ENCODE measurements at places on chromosomes 12 and 14.

DNA sequence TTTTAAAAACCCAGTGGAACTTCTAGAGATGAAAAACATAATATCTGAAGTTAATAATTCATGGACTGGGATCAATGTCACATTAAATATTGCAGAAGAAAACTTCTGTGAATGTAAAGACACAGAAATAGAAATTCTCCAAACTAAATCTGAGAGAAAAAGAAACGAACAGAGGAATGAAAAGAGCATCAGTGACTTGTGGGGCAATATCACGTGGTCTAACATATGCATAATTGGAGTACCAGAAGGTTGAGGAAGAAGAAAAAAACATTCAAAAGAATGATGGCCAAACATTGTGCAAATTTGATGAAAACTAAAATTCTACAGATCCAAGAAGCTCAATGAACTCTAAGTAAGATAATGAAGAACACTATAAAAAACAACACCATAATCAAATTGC, 130.8 kb downstream of the EFCAB11 start:
- DNase-seq, result no peak

DNA sequence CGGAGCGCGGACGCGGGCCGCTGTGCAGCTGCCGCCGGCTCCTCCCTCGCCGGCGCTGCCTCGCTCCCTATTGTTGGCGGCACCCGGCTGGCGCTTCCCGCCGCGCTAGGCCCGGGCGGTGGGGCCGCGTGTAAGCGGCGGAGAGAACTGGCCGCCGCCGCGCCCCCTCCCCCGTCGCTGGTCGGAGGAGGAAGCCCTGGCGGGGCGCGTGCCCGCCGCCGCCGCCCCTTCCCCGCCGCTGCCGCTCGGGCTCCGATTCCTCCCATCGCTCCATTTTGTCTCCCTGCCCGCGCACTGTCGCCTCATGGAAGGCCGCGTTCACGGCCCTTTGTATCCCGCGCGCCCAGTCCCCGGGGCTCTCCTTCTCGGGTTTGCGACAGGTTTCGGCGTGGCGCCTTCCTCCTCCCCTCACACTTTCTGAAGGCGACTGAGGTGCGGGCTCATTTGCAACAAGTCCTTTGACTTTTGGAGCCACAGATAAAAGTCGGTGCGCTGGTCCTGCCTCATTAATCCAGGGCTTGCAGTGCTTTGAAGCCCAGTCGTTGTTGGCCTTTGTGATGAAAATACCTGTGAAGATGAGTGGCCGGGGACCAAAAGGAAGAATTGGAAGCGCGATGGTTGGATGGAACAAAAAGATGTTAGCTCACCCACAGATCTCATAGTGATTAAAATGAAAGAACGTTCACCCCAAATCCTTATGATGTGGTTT, 707 bp downstream of the CPSF6 start:
- DNase-seq, result peak; percentile 62

- peak; percentile 20 for DNase-seq
These were observed 5.9 kb downstream of the PRPF39 start for GRCh38 chr14:45089813-45090212.

- DNase-seq, result no peak
These were observed 81.5 kb downstream of the BHLHE41 start for GRCh38 chr12:26043135-26044006.

GRCh38 chr12:26906704-26907103, 31.1 kb downstream of the INTS13 start:
- no peak for DNase-seq

DNA sequence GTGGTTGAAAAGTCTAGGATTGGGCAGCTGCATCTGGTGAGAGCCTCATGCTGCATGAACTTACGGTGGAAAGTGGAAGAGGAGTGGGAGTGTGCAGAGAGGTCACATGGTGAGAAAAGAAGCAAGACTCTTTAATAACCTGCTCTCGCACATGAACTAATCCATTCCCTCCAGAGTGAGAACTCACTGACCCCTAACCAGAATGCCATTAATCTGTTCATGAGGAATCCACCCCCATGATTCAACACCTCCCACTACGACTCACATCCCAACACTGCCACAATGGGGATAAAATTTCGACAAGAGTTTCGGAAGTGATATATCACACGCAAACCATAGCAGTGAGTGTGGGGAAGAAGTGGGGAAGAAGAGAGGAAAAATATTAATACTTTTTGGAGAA, 377.4 kb downstream of the NAV3 start:
- no peak for DNase-seq

GRCh38 chr12:85484387-85484786, 204.4 kb downstream of the ALX1 start:
- no peak for DNase-seq

DNA sequence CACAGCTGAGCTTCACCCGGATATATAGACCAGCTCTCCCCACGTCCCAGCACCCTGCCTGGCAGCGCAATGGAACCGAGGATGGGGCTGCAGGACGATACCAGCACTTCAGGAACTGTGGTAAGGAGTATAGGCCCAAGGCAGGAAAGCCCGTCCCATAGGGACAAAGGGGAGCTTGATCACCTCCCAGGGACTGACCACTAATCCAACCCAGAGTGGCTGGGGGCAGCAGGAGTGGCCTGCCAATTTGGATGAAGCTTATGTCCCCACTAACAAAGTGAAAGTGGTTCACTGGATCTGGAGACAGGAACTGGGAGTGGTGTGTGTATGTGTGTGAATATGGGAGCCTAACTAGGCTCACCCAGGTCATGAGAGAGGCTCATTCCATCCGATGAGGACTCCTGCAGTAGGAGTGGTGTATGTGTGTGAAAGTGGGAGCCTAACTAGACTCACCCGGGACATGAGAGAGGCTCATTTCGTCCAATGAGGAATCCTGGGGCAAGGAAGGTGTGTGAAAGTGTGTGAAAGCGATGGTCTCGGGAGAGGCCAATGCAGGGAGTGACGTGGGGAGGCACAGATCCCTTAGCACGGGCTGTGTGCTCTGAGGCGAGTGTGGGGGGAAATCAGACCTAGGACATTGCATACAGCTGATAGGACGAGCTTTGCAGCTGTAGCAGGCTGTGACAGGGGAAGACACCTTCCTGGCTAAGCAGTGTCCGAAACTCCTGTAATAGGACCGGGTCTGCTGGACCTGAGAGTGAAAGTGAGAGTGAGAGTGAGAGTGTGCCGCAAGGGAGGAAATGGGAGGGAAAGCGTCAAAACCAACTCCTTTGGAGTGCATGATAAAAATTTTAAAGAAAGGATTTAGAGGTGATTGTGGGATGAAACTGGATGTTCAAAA, 25.7 kb downstream of the KLRK1 start:
- peak; percentile 34 for DNase-seq

DNA sequence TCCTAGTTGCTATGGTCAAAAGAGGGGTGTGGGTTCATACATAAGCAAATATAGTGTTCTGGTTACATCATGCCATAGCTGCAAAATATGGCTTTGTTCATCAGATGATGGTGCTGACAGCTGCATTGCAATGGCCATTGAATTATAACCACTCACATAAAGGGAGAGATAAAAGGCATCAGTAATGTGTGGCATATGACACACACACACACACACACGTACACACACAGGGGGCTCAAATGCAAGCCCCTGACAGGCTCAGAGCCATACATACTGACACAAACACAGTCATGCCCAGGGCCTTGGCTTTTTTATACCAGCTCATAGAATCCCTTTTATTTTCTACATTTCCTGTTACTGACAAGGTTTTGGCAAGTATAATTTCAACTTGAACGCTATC, 698.9 kb downstream of the BCL11B start:
- no peak for DNase-seq

DNA sequence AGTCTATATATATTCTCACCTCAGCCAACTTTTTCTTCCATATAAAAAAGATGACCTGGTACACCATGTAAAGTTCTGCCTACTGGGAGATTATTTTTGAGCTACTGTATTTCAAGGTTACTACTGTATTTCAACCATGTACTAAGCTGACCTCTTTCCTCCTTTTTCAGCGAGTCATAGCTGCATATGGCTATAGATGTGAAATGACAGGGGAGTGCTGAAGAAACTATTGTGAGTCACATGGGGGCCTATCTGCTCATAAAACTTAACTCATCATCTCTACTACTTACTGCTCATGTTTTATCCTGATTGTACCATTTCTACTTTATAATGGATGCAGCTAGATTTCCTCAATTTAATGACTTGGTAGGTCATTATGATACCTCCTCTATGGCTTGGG, 571.4 kb upstream of the ATP2B1 start:
- no peak for DNase-seq

DNA sequence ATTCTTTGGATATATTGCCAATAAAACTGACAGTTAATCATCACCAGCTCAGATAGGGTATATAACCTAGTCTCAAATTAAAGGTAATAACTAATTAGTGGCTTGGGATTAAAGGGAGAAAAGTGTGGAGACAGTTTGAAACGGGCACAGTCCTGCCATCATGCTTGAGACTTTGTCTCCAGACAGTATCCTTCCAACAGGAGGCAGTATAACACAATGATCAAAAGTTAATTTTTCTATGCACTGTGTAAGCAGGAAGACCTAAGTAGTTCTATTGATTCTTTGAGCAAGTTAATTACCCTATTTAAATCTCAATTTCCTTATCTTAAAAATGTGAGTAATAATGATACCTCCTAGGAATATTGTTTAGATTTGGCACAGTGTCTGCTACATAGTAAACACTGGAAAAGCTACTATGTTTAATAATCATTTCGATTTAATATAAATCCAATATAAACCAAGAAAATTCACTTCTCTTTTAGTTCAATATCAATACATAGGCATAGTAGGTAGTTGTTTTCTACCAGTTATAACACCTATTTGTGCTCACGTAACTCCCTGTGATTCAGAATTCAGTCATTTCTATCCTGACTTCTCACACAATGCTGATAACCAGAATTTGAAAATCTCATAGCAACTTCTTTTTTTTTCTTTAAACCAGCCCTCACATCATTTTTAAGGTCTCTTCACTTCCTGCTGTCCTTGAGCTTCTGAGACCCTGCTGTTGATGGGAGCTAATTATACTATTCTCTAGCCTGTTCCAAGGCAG, 53.7 kb downstream of the GALNT4 start:
- no peak for DNase-seq

- DNase-seq, result peak; percentile 8
These were observed 2.6 kb downstream of the KIAA0586 start for GRCh38 chr14:58430156-58430555.

- no peak for DNase-seq
These were observed 647 bp downstream of the LGMN start for GRCh38 chr14:92747701-92748258.

DNA sequence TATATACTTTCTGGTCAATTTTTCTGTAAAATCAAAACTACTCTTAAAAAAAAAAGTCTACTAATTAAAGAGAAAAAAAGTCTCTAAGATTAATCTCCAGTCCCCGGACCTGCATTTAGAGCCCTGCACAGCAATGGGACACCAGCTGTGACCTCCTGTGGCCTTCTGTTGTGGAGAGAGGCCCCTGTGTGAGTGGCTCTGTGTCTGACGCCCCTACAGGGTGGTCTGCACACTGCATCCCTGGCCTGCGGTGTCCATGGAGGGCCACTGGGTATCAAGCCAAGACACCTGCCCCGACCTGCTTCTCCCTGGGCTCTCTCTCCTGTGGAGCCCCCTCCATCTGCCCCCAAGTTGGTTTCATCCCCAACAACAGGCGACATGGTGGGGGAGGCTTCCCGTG, 248.0 kb upstream of the DIO3 start:
- DNase-seq, result no peak

GRCh38 chr12:123747309-123747708, 14.8 kb upstream of the DNAH10 start:
- DNase-seq, result no peak

GRCh38 chr14:52998376-52999015, 47.6 kb upstream of the FERMT2 start:
- no peak for DNase-seq

GRCh38 chr14:69956970-69957369, 77.8 kb downstream of the SMOC1 start:
- no peak for DNase-seq

DNA sequence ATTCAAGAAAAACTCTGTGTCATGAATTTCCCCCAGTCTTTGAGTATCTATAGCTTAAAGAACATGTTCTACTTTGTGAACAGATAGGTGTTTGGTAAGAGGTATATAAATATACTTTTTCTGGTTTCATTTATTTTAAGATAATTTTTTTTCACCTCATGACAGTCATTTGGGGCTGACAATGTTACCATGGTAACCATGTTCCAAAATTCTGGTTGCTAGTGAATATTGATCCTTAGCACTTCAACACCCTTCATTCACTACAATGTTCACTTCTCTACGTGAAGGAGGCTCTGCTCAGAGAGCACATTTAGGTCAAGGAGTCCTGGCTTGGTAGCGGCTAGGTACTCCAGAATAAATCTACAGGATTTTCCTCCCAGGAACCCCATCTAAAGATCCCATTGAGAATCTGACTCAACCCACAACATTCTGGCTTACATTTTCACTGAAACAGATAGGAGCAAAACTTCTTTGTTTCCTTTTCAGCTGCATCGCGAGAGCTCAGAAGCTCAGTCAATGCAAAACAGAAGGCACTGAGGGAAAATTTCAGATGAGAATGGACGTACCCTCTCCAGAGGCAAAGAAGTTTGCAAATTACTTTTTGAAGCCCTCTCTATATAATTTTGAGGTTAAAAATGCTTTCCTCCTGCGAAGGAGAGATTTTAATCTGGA, 93.6 kb downstream of the ARF6 start:
- DNase-seq, result no peak

GRCh38 chr12:111330800-111331752, 37.8 kb downstream of the PHETA1 start:
- no peak for DNase-seq

DNA sequence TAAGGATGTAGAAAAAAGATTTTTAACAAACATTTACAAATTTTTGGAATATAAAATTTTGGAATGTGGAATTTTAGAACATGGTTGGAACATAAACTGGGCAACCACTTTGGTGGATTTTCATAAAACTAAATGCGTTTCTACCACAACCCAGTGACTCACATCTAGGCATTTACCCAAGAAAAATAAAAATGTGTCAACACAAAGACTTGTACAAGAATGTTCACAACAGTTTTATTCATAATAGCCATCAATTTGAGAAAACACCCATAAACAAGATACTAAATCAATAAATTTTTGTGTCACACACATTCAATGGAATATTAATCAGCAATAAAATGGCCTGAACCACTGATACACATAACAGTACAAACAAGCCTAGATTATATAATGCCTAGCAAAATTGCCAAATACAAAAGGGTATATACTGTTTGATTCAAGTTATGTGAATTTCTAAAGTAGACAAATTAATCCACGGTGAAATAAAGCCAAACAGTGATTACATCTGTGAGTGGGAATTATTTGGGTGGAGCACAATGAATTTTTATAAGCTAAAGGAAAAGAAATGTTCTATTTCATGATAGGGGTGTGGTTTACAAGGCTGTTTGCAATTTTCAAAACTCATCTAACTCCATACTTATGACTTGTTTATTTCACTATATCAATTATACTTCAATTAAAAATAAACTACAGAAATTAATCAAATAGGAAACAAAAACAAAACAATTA, 415.2 kb upstream of the OR4E1 start:
- DNase-seq, result no peak

DNA sequence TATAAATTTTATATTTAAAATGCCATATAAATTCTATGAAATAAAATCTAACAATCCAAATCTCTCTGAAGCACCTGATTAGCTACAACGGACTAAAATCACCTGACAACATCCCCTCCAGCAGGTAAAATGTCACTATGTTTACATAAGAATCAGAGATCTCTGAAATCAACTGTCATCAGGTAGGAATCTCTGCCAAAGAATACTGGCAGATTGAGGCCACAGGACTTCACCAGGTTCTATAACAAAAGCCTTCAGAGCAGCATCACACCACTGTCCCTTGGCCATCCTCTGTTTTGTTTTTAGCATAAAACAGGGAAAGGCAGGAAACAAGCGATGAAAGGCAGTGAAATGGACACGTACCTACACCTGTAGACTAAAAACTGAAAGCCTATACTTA, 22.1 kb downstream of the FGD6 start:
- no peak for DNase-seq

GRCh38 chr14:32724867-32725471, 213.7 kb upstream of the NPAS3 start:
- DNase-seq, result no peak

Data from activated CD4-positive, alpha-beta T cell treated with anti-CD3 and anti-CD28 coated beads for 48 hours (primary cell).